ENCODE measurements at places on chromosomes 3 and 15.

GRCh38 chr3:65964838-65965237 is 73.9 kb downstream of the MAGI1 start:
- no peak for DNase-seq

DNA sequence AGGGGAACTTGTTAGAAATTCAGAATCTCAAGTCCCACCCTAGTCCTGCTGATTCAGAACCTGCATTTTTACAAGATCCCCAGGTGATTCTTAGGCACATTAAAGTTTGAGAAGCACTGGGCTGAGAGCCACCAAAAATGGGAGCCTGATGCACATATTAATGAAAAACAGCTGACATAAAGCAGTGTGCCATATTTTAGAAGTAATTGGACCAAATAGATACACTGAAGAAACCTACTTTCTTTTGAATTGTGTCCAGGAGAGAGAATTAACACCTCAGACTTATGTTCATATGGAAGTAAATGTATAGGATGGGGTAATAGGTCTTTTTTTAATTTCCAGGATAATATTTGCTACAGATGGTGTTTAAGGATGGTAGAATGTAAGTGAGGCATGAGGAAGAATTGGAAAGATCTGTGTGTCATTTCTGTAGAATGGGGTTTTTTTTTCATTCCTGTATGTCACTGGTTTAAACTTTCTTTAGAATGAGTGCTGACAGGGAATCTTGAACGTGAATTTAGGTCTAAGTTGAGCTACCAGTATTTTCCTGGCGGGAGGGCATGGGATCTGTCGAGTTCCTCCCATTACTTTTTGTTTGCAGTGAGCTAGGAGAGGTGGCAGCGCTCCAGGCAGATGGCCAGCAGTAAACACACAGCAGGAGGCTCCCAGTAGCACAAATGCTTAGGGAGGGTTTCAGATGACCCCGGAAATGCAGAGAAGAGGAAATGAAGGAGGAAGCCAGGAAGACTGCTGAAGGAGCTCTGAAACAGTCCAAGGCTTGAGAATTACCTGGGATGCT is 185.6 kb downstream of the PLCL2 start:
- no peak for DNase-seq

DNA sequence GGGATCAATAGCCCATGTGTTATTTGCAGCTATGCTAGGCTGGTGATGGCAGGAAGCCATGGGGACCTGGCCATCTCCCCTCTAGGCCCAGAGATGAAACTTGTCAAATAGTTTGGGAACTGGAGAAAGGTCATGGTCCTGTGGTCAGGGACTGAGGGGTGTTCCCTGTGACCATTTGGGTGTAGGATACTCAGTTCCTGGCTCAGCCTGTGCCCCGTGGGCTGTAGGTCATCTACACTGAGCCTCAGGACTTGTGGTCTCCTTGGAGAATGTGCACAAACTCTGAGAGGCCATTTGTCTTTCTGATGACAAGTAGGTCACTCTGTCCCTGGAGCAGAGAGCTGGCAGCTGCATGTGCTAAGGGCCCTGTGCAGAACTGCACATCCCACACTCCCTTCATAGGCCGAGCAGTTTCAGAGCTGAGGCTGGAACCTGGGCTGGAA is 17.5 kb downstream of the GASK1A start:
- DNase-seq, result no peak

DNA sequence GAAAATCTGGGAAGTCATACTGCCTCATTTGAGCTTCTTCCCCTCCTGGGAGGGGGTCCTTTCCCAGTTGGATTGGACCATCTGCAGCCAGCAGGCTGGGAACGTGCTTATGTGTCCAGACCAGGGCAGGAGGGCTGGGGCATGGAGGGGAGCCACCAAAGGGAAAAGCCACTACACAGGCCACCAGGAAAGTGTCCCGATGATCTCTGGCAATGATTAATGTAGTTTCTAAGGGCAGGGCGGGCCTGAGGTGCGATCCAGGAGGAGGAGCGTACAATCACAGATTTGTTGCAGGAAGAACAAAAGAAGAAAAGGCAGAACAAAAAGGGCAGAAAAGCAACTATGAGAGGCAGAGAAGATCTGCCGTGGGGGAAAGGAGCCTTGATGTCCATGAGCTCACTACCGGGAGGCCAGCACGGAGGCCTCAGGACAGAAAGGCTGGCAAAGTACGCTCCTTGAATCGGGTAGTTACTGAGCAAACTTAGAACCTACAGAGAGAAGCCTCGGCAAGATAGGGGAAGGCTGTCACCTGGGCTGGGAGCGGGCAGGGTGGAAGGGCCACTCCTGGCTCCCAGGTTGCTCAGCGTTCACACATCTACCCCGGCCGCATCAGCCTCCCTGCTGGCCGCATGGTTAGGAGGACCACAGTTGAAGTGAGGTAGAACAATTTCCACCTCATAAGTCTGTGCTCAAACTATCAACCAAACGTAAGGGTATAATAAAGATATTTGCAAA is 79.5 kb upstream of the PCSK6 start:
- no peak for DNase-seq

GRCh38 chr3:104825116-104825515 is 541.6 kb upstream of the ALCAM start:
- DNase-seq, result no peak

DNA sequence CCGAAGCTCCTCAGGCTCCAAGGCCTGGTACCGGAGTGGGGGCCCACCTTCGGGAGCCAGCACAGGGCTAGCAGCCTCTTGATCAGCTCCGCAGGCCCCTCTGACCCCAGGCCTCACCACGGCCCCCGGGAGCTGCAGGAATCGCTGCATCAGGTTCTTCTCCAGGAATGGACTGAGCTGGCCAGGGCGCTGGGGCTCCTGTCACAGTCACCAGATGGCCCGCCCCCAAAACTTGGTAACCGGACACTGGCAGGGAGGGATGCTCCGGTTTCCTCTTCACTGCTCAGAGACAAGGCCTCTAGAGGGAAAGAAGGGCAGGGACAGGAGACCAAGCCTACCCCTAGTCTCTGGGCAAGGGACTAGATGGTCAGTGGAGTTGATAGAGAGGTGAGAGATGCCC is 9.9 kb downstream of the AP3B2 start:
- DNase-seq, result no peak

GRCh38 chr15:22969489-22969888 is 10.7 kb downstream of the CYFIP1 start:
- no peak for DNase-seq

GRCh38 chr15:67133026-67133425 is 67.6 kb downstream of the SMAD3 start:
- no peak for DNase-seq

GRCh38 chr3:38602576-38603250 is 46.8 kb downstream of the SCN5A start:
- DNase-seq, result no peak

DNA sequence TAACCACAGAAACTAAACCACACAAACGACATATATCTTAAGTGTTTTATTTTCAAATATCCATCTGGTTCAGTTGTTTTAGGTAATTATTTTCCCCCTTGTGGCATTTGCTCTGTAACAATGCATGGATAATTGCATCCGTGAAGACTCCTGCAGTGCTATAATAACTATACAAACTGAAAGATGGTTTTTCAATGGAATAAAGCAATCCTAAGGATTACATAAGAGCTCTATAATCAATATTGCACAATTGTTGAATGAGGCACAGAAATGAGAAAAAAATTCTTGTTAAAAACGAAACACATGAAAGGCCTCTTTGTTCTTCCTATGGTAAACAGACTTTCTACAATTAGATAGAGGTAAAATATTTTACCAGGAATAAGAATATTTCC is 446.0 kb upstream of the EPHA3 start:
- DNase-seq, result no peak

DNA sequence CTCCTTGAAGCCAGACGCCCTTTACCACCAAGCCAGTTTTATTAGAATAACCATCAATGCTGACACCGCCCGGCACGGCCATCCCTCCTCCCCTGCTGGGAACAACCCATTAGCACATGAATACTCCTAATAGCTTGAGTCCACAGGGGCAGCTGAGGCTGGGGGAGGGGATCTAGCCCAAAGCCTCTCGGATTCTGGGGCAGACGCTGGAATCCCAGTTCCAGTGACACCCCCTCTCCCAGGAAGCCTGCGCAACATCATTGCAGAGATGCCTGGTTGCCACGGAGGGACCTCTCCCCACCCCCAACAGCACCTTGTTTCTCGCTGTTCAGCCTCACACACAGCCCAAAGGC is 1.2 kb upstream of the LINGO1 start:
- no peak for DNase-seq
